ENCODE measurements at places on chromosomes 7 and 10.

DNA sequence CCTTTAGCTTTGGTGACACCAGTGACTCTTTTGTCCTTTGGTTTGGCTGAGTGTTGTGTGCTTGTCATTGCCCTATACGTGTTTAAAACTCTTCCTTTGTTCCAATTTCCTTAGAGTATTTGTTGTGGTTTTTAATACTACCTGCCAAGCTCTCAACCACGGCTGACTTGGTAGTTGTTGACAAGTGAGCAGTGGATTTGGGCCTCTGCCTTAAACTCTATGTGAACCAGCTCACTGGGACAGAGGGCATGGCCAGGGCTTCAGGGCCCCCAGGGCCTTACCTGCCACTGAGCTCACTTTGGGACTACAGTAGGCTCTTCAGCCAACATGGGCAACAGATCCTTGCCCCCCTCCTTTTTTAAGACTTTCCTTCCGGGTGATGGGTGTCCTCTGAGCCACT lies 9.6 kb upstream of the DMBT1 start:
- DNase-seq = no peak

DNA sequence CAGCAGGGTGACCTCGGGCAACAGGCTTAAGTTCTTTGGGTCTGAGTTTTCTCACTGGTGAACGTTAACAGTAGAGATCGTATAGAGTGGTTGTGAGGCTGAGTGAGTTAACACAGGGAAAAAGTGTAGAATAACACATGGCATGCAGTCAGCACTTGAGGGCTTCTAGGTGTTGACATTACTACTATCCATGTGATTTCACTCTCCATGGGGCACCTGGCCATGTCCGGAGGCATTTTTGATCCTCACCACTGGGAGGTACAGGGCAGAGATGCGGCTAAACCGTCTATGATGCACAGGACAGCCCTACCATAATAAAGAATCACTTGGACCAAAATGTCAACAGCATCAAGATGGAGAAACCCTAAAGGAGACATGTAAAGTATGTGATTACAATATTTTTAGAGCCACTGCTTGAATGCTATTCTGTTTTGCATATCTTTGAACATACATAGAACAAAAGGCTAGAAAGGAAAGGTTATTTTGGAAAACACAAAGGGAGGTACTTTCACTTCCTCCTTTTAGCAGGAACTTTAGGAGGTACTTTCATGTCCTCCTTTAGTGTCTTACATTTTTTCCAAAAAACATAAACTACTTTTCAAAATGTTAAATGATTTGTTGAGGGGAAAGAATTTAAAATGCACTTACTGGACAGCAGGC lies 44.3 kb downstream of the NOD1 start:
- DNase-seq = peak; percentile 55

GRCh38 chr7:1269336-1269890 lies 36.7 kb downstream of the UNCX start:
- DNase-seq = no peak

DNA sequence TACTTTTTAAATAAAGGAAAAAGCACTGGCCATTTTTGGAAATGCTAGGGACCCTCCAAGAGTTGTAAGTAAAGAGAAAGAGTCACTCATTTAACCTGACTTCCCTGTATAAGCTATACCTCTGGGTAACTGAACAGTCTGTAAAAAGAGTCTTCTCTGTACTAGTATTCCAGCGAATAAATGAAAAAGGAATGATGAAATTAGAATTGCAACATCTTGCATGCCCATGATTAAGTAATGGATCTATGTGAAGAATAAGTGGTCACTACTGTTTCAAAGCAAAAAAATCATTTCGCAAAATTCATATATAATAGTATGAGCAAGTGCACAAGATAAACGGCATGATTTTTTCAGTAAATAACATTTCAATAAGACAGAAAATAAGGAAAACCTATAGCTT lies 116.8 kb downstream of the ZFAND4 start:
- no peak for DNase-seq

DNA sequence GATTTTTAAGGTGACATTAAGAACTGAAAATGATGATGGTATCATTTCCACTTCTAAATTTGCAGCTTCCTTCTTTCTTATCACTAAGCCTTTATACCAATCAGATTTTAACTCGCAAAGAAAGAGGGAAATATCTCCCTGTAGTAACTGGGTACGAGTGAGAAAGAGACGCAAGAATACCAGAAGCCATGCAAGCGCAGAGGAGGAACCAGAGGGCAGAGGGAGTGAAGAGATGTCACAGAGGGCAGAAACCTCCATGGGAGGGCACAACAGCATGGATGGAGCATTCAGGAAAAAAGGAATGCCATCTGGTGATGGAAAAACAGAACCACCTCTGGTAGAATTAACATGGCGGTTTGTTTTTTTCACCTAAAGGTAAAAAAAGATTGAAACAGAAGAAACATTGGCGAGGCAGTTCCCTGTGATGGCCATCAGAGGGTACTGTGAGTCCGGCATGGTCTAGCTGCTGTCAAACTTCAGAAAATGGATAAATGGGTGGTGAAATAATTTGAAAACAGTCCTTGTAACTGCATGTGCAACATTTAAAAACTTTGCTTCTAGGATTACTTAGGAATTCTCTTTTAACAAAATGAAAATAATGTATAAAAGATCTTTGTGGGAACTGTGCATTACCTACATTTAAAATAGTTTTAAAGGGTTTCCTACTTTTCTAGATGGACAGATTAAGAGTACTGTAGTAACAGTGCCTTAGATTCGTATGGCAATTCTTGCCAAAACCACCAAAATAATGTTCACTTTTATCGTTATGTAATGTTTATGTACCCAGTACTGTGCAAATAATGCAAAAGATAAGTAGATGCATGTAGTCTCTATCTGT lies 91.8 kb downstream of the ARHGAP12 start:
- DNase-seq = no peak
